ENCODE measurements at places on chromosomes 12 and 14. TPM values are rescaled to one million over a fixed set of nuclear protein-coding genes. Genes with fewer than 3 reads are reported as not detected.

- DNase-seq: no peak
Observed at GRCh38 chr12:104741077-104741476, 217.0 kb downstream of the SLC41A2 start.

DNA sequence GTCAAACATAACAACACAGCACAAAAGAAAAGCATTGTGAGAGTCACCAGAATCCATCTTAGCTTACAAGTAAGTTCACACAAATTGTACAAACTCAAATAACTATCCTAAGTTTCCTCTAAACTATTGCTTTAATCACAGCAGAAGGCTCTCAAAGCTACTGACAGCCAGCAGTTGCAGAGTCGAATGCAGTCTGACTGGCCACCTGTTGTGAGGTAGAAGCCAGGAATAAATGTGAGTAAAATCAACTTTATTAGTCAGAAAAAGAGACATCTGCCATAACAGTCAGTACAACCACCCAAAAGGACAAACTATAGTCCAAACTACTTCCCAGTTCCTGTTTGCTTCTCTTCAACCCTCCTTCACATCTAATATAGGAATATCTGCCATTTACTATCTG lies 231.7 kb upstream of the USP15 start:
- no peak for DNase-seq

GRCh38 chr12:86193931-86194330 lies 62.3 kb downstream of the MGAT4C start:
- peak; percentile 66 for DNase-seq

GRCh38 chr12:112162241-112162790 lies 37.0 kb downstream of the TRAFD1 start:
- DNase-seq: no peak

GRCh38 chr14:68834816-68835215 lies 41.9 kb upstream of the ZFP36L1 start:
- DNase-seq: no peak

DNA sequence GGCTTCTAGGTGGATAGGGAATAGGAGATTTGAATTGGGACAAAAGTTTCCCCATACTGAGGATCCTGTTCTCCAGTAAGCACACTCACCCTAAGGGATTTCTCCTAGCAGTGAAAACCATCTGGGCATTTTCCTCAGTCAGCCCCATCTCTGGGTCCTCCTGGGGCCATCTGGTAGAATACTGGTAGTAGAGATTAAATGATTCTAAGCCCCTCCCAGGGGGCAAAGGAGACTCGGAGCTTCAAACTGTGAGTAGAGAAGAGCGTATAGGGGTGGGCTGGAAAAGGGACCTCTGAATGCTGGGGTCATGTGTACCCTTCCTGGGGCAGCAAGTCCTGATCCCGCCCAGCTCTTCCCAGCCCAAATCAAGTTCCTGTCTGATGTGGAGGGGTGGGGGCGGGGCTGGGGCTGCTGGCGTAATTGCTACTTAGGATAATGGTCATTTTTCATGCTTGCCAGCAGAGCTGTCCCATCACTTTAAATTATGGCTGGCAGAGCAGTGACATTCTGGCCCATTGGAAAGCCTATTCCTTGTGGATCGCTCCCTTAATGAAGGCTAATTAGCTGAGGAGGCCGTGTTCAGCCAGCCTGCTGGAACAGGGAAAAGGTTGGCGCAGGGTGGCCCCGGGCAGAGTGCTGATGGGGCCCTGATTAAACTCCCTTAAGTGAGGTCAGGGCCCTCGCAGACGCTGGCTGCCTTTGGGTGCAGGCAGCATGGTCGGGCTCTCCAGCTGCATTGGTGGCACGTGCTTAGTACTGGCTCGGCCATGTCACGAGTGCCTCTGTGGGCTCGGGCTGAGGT lies 127.8 kb downstream of the TSPAN9 start:
- no peak for DNase-seq

DNA sequence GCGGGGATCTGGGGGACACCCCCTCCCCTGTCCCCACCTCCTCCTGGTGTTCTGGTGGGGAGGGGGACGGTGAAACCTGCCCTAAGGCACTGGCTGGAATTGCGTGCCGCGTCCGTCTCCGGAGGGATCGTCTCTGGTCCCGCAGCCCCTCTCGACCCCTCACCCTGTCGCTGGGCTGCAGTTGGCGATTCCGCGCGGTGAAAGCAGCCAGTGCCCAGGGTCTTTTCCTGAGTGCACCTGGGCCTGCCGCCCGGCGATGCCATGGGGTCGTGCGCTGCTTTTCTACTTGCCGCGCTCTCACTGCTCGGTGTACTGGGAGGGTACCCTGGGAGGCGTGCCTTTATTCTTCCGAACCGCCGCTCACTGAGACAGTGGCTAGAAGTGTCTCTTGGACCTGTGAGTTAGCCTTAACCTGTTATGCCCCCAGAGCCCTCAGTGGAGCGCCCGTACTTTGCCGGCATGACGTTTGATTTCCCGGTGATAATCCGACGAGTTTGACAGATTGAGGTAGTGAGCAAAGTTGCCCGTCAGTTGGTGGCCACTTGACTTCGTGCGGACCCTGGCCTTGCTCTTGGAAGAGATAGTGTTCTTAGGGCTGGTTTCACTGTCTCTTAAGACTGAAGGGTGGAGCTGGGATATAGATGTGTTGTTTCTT lies 788 bp downstream of the SFSWAP start:
- no peak for DNase-seq

- no peak for DNase-seq
Observed at GRCh38 chr14:39884091-39884490, 451.9 kb upstream of the FBXO33 start.

- DNase-seq: peak; percentile 91
Observed at GRCh38 chr12:50221228-50222008, 54.2 kb upstream of the CERS5 start.

SAMD4A gene
- 22.9 TPM for polyA plus RNA-seq
